Activated T-helper 2 cell treated with anti-CD3 and anti-CD28 coated beads, Interferon-gamma antibody, Interleukin-2, Interleukin-4, amounts not matched to agents 10 μg/mL and 5 μg/mL and 100 μg/mL, durations not matched to agents 14 hours and 24 hours and 36 hours (primary cell): ENCODE measurements at places on chromosomes 12 and 14.

DNA sequence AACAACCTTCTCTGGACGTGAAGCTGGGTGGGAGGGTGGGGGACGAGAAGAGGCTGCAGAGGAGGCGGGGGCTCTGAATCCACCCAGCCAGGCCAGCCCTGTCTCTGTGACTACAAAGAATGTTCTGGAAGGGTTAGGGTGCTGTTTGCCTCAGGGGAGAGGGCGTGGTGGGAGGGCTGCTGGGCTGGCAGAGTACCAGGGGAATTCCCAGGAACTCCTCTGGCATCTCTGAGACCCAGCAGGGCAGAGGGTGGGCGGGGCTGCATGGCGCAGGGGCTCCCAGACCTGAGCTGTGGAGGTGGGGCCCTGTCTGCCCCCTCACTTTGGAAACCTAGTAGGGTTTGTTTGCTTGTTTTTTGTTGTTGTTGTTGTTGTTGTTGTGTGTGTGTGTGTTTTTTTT, 45.5 kb upstream of the FZD10 start:
- DNase-seq, result no peak

DNA sequence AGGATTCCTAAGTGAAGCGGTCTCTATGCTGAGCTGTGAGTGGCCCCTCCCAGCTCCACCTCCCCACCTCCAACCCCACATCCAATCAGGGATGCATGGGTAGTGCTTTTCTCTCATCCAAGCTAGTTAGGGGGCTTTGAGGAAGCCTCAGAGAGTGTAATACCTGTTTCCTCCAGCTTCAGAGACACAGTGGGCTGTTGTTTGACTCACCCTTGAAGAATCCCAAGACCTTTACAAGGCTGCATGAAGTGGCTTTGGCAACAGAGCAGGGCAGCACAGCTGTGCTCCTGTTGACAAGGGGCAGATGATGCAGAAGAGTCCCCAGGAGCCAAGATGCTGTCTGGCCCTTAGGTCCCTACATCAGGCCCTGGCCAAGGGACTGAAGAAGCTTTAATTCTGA, 27.1 kb upstream of the CLMN start:
- DNase-seq, result no peak

DNA sequence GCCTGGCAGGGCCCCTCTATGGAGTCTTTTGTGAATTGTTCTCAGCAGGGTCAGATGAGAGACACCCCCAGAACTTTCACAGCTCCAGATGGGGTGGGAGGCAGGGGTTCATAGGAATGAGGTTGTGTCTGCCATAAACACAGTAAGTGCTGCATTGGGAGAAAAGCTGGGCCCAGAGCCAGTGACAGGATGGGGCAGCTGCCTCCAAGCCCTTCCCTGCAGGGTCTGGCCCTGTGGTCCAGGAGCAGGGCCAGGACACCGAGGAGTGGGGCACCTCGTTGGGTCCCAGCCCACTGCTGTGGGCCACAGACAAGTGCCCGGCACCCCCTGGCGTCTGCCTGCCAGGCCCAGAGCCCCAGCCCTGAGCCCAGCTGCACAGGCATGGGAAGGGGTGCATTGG, 13.3 kb downstream of the INF2 start:
- no peak for DNase-seq

- DNase-seq, result no peak
These were observed 12.3 kb upstream of the TMED10 start for GRCh38 chr14:75188520-75189268.

DNA sequence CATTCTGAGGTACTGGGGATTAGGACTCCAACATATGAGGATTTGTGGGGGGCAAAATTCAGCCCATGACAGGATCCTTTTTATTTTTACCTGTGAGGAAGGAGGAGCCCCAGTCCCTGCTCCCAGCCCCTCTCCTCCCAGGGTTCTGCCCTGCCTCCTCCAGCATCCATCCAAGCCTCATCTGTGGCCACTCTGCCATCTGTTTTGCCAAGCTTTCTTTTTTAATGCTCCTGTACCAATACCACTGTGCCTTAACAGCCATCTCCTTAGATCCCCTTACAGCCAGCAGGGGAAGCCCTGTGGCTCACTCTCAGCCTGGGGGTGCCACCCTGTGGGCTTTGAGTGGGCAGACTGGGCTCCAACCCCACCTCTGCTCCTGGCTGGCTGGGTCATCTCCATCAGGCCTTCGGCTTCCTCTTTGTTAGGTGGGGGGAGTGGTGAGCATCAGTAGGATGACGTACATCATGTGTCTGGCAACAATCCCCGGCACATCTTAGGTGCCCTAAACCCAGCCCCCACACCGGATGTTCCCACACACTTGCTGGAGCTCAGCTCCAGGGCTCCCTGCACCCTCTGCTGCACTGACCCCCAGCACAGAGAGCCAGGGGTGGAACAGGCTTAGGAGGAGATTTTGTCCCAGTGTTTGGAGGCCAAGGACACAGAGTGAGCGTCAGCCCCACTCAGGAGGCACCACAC, 40.2 kb downstream of the CYP46A1 start:
- DNase-seq, result no peak

GRCh38 chr12:29201296-29201695, 52.2 kb downstream of the FAR2 start:
- no peak for DNase-seq

DNA sequence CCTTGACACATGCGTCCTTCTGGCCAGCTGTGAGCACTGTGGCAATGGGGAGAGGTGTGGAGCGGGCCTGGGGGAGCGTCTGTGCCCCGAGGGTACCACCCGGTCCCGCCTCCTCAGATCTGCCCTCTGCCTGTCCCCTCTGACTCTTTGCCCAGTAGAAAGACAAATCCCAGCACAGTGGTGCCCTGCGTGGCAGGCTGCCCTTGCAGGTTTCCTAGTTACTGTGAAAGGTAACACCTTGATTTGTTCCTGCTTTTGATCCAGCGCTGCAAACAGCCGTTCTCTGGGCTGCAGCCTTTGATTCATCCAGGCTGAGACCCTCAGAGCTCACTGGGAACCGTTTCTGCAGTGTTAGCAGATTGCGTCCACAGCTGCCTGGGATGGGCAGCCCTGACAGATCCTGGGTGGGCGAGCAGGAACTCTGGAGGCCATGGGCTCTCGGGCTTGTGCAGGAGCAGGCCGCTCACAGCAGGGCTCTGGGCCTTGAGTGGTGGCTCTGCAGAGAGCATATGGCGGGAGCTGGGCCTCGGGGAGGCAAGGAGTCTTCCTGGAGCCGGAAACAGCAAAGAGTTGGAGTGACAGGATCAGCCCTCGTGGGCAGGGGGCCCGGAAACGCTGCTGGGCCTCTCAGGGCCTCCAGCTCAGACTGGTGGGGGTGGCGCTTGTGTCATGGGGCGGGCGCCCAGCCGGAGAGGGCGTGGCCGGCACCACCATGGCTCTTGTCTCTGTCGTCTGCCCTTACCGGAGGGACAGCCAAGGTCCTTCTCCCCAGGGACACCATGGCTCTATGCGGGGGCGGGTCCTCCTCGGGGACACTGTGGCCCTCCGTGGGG, 16.6 kb downstream of the FBRSL1 start:
- peak; percentile 67 for DNase-seq

- no peak for DNase-seq
These were observed 25.6 kb downstream of the SYNE3 start for GRCh38 chr14:95490727-95491451.

DNA sequence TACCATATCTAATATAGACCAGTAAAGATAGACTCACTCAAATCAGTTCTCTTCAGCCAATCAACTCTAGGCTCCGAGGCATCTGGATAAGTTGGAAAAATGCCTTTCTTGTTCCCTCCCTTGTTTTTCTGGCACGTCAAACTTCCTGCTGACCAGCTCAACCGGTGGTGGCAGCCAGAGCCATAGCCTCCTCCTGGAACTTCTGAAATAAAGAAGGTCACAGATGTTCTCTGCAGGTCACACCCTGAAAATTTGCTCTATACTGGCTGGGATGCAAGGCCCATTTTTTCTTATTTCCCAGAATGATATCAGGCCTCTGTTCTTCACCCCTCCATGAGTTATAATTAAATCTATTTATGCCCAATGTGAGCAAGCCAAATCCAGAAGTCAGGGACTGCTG, 81.9 kb downstream of the BMP4 start:
- no peak for DNase-seq
